ENCODE measurements at places on chromosomes 6 and 20. TPM values are rescaled to one million over a fixed set of nuclear protein-coding genes. Genes with fewer than 3 reads are reported as not detected.

Gene FAM83C
- total RNA-seq: not detected

Gene FKBP5
- 62.4 TPM for total RNA-seq

DNA sequence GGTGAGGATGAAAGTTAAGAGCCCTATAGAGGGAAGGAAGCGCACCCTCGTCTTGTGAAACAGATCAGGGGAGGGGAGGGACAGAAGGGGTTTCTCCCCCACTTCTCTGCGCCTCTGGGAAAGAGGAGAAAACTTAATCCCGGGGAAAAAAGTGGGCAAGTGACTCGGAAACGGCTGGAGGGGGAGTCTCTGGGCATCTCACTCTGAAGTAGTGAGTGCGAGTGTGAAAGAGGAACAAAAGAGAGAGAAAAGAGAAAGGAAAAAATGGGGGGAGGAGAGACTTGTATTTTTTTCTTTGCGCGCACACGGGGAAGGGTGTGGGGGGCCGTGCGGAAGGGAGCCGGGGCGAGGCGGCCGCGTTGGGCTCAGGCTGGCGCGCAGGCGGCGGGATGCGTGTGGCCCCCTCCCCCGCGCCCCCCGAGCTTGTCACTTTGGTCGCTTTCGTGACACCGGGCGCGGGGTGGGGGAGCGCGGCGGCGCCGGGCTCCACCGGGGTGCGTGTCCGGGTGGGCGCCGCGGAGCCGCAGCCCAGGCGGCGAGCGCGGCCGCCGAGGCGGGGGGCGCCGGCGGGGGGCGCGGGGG lies 454 bp downstream of the L3MBTL3 start:
- H3K36me3 ChIP-seq: peaks cover 13% of the 10 kb centered on the region
- H3K27ac ChIP-seq: peak overlapping the region; percentile 98
- peaks cover 30% of the 10 kb centered on the region for H3K4me1 ChIP-seq
- DNase-seq: peak; percentile 9
- peaks cover 34% of the 10 kb centered on the region for H3K27me3 ChIP-seq

Gene PAK5
- not detected for total RNA-seq

Gene HRH3
- not detected for total RNA-seq

- no peak overlapping the region for H3K4me3 ChIP-seq
- no peak for DNase-seq
- H3K4me1 ChIP-seq: no peaks in the 10 kb centered on the region
- no peaks in the 10 kb centered on the region for H3K36me3 ChIP-seq
- H3K27ac ChIP-seq: no peak overlapping the region
These were observed 162.7 kb upstream of the MLN start for GRCh38 chr6:33966536-33966935.

Gene SLC22A3
- not detected for total RNA-seq

- no peaks in the 10 kb centered on the region for H3K36me3 ChIP-seq
- no peaks in the 10 kb centered on the region for H3K27me3 ChIP-seq
- no peaks in the 10 kb centered on the region for H3K4me1 ChIP-seq
- no peak for DNase-seq
These were observed 288.7 kb downstream of the RNF144B start for GRCh38 chr6:18675881-18676280.

DNA sequence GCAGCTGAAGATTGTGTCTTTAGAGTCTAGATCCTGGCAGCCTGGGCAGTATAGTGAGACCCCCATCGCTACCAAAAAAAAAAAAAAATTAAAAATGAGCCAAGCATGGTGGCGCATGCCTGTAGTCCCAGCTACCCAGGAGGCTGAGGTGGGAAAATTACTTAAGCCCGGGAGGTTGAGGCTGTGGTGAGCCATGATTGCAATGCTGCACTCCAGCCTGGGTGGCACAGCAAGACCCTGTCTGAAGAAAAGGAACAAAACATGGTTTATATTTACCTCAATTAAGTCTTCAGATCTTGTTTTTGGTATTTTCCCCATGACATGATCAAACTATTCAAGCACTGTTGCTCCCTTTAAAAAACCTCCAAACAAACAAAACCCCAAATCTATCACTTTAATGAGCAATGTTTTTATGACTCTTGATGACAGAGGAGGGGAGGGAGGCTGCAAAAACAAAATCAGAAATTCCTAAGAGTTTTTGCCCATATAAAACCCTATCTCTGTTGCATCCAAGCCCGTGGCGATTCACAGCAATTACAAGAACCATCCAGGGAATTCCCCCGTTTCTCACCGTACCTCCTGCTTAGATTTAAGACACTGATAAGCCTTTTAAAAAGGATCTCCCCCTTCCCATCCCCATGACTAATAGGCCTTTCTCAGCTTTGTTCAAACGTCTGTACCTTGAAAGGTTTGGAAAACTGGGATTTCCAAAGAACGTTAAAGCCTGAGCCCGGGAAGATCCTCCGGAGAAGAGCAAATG lies 259.9 kb downstream of the BMP7 start:
- no peak overlapping the region for H3K27ac ChIP-seq
- no peaks in the 10 kb centered on the region for H3K36me3 ChIP-seq
- no peak overlapping the region for H3K4me3 ChIP-seq
